ENCODE measurements at places on chromosomes 1 and 21.

DNA sequence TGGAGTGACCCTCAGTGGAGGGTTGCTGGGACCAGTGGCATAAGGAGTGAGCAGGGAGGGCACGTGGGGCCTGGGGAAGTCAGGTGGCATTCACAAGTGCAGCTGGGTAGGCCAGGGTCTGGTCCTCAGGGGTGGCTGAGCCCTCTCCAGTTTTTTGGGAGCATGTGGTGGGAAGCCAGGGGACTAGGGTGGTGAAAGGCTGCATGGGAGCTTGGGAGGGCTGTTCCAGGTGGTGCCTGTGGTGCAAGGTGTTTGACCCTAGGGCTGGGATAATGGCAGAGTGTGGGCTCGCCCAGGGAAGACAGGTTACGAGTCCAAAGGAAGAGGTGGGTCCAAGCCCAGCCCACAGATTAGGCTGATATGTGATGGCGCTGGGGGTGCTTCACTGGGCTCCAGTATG, 30.5 kb downstream of the MAN1C1 start:
- no peak for DNase-seq

DNA sequence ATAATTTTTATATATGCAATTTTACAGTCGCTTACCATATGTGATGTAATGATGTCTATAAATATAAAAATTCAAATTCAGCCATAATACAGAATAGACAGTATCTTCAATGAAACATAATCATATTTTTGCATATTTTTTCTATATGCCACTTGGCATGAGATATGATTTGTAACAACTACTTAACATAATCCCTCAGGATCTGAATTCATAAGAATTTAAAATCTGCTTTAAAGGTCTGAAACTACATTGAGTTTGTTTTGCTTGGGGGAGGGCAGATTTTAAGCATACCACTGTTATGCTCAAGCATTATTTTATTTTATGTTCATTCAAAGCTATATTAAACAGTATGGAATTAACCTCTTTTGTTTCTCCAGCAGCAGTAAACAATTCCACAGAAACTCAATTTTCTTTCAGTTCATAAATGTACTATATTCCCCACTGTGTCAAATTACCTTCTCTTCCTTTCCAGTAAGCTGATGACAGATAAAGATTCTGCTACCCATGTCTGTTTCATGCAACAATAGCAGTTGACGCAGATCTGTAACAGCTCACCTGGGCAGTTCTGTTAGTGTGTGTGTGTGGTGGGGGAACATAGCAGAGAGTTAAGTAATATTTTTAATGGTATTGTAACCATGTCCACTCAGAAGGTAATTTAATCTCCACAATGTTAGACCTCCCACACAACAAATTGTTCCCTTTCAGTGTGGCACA, 224.8 kb downstream of the NTNG1 start:
- DNase-seq: no peak

GRCh38 chr1:67743072-67743725, 58.2 kb downstream of the GADD45A start:
- DNase-seq: no peak

DNA sequence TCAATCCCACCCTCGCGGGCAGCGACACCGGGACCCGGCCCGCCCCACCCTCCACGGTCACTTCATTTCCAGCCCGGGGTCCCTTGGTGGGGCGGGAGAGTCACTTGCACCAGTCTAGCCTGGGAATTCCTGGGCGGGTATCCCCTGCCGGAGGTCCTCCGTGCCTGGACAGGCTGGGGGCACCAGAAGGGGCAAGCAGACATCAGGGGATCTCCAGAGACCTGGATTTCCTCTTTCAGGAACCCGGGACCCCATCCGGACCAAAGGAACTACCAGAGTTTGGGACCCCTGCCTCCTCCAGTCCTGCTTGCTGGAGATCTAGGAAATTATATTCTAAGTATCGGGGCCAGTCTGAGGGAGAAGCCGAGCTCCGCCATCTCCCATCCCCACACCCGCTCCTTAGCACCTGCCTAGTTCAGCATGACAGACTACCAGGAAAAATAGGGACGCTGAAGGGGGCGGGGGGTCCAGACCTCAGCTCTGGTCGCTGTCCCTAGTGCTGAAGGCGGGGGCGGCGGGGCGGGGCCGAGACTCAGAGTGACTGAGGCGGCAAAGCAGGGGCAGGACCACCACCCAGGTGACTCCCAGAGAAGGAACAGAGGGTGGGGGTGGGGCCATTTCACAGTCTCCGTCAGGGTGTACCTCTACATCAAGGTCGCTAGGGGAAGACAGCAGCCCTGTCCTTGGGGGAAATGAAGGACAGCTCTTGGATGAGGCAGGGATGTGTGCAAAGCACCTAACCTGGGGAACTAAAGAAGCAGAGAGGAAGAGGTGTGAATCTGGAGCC, 832 bp downstream of the HCN3 start:
- no peak for DNase-seq

- DNase-seq: peak; percentile 43
These were observed 660 bp downstream of the GCLM start for GRCh38 chr1:93908394-93909145.

- DNase-seq: no peak
These were observed 11.5 kb downstream of the ARHGEF10L start for GRCh38 chr1:17550729-17551584.

DNA sequence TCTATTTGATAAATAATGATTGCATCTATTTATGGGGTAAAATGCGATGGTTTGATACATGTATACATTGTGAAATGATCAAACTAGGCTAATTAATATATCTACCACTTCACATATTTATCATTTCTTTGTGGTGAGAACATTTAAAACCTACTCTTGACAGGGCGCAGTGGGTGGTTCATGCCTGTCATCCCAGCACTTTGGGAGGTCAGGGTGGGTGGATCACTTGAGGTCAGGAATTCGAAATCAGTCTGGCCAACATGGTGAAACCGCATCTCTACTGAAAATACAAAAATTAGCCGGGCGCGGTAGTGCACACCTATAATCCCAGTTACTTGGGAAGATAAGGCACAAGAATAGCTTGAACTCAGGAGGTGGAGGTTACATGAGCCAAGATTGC, 25.3 kb downstream of the PLEKHA6 start:
- no peak for DNase-seq

- DNase-seq: peak; percentile 49
These were observed 110.6 kb downstream of the HS2ST1 start for GRCh38 chr1:87024936-87025540.

DNA sequence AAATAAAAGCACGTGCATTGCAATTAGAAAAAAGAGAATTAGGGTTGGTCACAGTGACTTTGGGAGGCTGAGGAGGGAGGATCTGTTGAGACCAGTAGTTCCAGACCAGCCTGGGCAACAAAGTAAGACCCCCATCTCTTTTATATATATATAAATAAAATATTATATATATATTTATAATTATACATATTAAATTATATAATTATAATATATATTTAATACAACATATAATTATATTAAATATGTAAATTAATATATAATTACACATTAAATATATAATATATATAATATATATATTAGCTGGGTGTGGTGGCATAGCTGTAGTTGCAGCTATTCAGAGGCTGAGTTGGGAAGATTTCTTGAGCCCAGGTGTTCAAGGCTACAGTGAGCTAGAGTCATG, 23.2 kb downstream of the TMEM200B start:
- no peak for DNase-seq

GRCh38 chr1:83920320-83920719, 78.6 kb downstream of the TTLL7 start:
- no peak for DNase-seq

GRCh38 chr1:25568090-25568833, 24.9 kb downstream of the LDLRAP1 start:
- peak; percentile 56 for DNase-seq

- peak; percentile 38 for DNase-seq
These were observed 14.7 kb downstream of the METTL18 start for GRCh38 chr1:169779970-169780369.

- no peak for DNase-seq
These were observed 285.0 kb downstream of the LRRC40 start for GRCh38 chr1:69920426-69920825.

GRCh38 chr1:155076371-155076770, 2.3 kb upstream of the EFNA3 start:
- DNase-seq: no peak

DNA sequence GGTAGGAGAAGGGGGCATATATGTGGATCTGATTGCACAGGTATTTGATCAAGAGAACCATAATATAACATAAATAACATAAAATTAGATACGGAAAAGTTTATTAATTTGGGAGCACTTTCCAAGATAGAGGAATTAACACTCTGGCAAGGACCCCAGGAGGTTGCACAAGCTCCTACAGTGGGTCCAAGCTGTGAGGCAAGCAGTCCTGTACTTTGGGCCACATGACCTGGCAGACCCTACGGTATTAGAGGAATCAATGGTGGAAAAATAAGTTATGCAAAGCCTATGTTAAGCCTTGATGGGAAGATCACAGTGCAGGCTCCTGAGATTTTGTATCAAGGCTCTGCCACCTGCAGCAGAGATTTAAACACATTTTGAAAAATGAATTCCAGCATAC, 220.1 kb downstream of the COL24A1 start:
- DNase-seq: no peak

DNA sequence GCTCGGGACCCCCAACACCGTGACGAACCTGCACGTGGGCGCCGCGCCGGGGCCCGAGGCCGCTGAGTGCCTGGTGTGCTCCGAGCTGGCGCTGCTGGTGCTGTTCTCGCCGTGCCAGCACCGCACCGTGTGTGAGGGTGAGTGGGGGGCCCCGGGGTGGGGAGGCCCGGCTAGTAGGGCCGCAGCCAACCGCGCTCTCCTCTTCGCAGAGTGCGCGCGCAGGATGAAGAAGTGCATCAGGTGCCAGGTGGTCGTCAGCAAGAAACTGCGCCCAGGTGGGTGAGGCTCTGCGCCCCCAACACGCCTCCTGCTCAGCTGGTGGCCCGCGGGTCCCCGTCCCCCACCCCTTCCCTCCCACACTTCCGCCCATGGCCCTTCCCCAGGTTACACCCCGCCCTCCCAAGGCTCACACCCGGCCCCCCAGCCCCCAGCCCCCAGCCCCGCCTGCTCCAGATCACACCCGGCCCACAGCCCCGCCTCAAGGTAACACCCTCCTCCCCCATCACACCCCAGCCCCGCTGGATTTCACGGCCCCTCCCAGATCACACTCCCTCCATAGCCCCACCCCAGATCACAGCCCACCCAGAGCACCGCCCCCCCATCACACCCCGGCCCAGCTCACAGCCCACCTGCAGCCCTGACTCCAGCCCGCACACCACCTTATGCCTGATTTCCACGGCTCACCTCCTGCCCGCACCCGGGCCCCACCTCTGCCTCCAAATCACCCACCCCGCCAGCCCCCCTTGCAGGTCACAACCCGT, 2.4 kb upstream of the MMP23B start:
- DNase-seq: no peak

DNA sequence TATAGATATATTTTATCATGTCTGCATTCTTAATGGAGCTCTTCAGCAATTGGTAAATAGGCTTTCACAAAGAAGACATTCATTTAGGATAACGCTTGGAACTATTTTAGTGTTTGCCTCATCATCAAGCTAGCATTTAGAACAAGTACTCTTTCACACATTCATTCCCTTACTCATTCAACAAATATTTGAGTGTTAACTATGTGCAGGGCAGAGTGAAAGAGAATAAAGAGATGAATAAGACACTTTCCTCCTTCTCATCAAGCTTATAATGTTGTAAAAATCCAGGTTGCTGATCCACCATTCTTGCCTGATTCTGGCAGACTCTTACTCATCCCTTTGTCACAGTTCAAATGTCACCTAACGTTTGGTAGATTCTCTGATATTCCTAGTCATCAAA, 386.3 kb upstream of the BEND5 start:
- DNase-seq: peak; percentile 1

DNA sequence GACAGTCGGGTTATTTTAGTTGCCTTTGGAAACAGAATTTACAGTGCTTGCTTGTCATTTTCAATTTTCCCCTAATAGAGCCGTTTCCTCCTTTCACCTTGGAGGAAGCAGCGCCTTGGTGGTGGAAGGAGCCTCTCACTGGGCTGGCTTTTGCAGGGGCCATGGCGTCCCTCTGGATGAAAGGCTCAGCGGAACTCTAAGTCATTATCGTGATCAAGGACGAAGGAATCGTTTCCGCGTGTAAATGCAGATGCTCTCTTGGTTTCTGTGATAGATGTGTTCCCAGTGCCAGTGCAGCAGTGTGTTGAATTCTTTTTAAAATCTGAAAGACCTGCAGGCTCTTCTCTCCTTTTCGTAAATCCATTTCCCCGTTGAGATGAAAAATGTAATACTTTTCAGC, 126.2 kb upstream of the LMO4 start:
- no peak for DNase-seq

GRCh38 chr1:168472223-168472622, 71.6 kb downstream of the XCL2 start:
- no peak for DNase-seq

- DNase-seq: peak; percentile 30
These were observed 16.3 kb upstream of the ACKR1 start for GRCh38 chr1:159188375-159188788.

DNA sequence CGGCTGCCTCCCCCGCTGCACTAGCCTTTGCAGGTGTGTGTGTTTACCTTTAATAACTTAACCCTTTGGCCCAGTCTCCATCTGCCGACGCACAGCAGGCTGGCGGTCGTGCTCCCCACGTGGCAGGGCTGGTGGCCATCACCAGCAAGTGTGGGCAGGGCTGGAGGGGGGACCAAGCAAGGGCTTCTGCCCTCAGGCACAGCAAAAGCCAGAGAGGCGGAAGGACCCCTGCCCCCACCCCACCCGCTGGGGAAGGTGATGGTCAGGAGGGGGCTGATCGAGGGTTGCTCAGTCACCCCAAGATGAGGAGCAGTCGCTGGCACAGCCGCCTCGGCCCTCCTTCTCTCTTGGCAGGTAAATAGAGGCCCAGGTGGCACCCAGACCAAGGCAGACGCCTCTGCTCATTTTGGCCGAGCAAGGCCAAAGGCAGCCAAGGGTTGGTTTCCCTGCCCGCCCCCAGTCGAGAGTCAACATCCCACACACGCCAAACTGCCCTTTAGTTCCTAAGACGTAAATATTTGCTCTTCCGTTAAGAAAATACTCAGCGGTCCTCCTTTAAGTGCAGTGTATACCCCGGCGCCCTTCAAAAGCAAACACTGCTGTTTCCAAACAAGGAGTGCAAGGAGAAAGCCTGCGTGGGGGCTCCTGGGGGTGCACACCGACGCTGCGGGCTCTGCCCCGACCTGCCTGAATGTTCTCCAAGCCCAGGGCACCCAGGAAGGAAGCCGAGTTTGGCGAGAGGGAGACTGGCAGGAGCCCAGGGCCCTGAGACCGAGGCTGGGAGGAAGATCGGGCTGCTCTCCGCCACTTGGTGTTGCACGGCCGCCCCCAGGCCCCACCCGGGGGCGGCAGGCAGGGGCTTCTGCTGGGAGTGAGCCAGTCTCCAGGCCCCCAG, 82.7 kb downstream of the SIK1 start:
- no peak for DNase-seq

Data from foreskin fibroblast (primary cell).